ENCODE measurements at places on chromosomes 7 and 10. TPM values are rescaled to one million over a fixed set of nuclear protein-coding genes. Genes with fewer than 3 reads are reported as not detected.

Gene NEURL1
- 0.15 TPM for total RNA-seq

Gene SPDYE8
- not detected for total RNA-seq

Gene OR2A5
- total RNA-seq, result not detected

Gene NKX6-2
- total RNA-seq, result not detected

Gene ZNF503
- 17.6 TPM for total RNA-seq

Gene ZNF775
- total RNA-seq, result 3.7 TPM

Gene MMRN2
- total RNA-seq, result 24.7 TPM

Gene TRIM73
- total RNA-seq, result 0.08 TPM

Gene DENND10
- 43.2 TPM for total RNA-seq

Gene SEMA3E
- total RNA-seq, result 0.23 TPM

Gene TPK1
- 1.2 TPM for total RNA-seq

Gene NPTX2
- 0.47 TPM for total RNA-seq

All from hair follicular keratinocyte (primary cell).